Osteocyte (in vitro differentiated cells): ENCODE measurements at places on chromosomes 1 and 21. TPM values are rescaled to one million over a fixed set of nuclear protein-coding genes. Genes with fewer than 3 reads are reported as not detected.

Gene SZT2
- 51.8 and 63.6 TPM in 2 replicates for total RNA-seq

GRCh38 chr1:15214527-15214926 lies 32.5 kb upstream of the FHAD1 start:
- DNase-seq, result no peak

Gene SIM2
- 0.86 and 1.5 TPM in 2 replicates for total RNA-seq

- DNase-seq, result no peak
Measured at GRCh38 chr1:150066838-150067183, 765 bp upstream of the VPS45 start.

GRCh38 chr1:160767395-160768294 lies 28.3 kb upstream of the LY9 start:
- DNase-seq, result no peak

GRCh38 chr1:9878404-9878803 lies 31.7 kb downstream of the CTNNBIP1 start:
- DNase-seq, result no peak

Gene TLR5
- not detected in 2 replicates for total RNA-seq

Gene SELL
- not detected in 2 replicates for total RNA-seq

DNA sequence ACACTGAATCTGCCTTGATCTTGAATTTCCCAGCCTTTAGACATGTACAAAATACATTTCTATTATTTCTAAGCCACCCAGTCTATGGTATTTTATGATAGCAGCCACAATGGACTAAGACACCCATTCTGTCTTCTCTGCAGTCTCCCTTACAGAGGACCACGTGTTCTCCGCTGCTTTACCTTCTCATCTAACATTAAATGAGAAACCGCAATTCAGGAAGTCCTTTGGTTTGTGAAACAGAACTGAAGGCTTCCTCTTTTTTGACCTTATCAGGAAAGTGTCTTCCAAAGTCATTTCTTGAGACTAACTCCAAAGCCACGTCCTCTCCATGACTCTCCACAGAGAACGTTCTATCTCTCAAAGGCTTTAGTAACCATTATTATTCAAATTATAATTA lies 560.1 kb downstream of the OMA1 start:
- no peak for DNase-seq

DNA sequence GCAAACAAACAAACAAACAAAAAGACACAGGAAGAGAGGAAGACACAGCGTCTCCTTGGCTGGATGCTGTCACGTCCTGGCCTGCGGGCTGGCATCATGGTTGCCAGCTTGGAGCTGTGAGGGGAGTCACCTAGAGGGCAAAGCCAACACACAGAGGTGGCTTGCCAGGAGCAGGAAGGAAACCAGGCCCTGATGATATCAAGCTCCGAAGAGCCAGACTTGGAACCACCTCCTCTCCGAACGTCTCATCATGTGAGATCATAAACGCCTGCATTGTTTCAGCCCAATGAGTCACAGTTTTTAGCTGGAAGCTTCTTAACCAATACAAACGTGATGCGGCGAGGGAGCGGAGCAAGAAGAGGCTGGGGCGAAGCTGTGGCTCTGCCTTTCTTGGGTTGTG lies 8.7 kb downstream of the PLA2G2D start:
- DNase-seq, result no peak

Gene KCNN3
- 0.16 and 0.29 TPM in 2 replicates for total RNA-seq

- no peak for DNase-seq
Measured at GRCh38 chr1:37734629-37735591, 30.0 kb downstream of the EPHA10 start.

DNA sequence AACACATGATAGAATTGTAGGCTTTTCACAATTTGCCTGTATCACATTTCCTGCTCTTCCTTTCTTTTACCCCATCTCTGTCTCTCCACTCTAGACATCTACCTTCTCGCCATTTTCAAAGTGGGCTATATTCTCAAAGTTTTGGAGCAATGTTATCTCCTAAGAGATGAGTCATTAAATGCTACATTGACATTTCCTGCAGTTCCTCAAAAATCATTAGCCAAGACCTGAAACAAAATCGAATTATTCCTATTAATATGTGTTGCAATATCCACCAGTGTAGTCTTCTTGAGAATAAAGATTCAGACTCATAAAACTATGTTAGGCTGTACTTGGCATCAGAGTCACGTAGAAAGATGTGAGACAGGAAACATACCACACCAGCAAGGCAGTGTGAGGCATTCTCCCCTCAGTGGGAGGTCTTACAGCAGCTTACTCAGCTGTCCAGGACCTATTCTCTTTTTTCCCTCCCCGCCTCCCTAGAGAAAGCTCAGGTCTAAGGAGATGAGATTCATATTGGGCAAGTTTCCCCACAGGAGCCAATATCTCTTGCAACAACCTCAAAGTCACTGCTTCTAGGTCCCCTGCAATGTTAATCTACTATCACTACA lies 38.8 kb downstream of the FRRS1 start:
- DNase-seq, result no peak

DNA sequence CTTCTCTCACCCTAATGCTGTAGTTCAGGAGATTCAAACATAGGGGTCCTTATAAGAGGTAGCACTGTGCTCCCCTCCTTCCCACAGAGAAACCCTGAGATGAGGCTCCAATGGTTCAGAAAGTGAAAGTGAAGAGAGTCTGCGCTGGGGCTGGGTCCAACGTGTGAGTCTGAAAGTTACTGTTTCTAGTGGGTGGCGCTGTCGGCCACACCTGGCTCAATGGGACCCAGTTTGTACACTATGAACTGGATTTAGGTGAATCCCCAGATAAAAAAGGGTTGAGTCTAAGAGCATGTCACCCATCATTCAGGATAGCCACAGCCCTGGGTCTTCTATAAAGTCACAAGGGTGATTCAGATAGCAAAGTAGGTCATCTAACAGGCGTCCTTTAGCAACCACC lies 2.8 kb downstream of the SMCP start:
- no peak for DNase-seq

DNA sequence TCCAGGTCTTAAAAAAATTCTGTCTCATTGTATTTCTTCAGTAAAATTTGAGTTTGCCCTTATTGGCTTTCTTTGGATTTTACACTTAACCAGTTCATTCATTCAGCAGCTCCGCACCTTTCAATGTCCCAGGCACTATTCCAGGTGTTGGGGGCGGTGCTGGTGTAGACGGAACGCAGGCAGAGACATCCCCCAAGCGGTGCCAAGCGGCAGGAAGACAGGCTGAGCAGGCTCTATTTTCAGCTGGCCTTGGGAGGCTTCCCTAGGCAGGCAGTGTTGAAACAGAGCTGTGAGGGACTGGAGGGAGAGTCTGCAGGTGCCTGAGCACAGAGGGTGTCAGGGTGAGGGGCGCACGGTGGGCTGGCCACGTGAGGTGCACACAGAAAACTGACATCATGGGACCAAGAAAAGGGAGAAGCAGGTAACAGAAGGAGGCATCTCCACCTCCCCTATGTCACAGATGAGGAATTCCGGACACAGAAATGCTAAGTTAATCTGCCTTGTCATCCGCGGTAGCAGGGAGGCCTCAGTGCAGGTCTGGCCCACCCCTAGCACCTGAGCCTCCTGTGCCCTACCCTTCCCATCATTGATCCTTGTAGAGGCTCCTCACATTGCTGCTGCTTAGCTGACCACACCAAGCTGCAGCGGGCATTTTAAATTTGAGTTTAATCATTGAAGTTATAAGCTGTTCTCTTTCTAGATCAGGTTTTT lies 40.8 kb downstream of the SLC37A1 start:
- no peak for DNase-seq

GRCh38 chr1:151594143-151594625 lies 17.7 kb upstream of the SNX27 start:
- DNase-seq, result no peak

DNA sequence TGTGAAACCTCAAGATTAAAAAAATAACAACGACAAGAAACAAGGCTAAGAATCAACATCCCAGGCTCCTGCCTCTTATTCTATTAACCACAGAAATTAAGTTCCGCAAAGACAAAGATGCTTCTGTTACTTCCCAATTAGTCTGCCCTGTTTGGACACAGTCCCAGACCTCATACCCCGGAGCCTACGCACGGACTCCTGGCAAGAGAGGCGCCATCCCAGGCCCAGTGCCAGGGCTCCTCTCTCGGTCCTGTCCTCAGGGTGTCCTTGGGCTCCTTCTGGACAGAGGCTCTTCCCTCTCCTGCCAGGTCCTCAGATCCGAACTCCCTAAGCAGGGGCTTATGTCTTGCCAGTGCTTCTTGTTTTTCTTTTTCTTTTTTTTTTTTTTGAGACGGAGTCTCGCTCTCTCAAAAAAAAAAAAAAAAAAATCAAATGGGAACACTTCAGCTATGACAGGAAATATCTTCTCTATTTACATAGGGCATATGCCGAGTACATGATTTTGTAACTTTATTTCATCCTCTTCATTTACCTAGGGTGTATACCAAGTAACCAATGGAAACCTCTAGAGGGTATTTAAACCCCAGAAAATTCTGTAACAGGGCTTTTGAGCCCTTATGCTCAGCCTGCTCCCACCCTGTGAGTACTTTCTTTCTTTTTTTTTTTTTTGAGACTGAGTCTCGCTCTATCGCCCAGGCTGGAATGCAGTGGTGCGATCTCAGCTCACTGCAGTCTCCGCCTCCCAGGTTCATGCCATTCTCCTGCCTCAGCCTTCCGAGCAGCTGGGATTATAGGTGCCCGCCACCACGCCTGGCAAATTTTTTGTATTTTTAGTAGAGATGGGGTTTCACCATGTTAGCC lies 11.7 kb upstream of the ENO1 start:
- peak; percentile 88 for DNase-seq

GRCh38 chr1:38898653-38899230 lies 17.4 kb upstream of the GJA9 start:
- DNase-seq, result no peak

- DNase-seq, result no peak
Measured at GRCh38 chr21:36347962-36348328, 27.9 kb downstream of the MORC3 start.

DNA sequence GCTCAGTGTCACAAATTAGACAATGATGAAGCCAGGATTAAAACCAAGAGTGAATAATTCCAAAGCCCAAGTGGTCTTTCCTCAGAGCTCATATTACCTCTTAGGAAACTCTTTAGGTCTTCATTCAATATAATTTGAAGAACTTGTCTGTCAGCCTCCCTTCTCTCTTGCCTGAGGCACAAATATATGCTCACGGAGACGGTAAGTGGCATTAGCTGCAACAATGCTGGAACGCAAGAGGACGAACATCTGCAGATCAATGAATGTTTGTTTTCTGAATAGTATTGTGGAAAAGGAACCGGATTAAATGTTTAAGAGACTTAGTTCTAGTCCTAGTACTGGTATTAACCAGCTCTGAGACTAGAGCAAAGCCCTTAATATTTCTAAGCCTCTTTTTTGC lies 39.7 kb upstream of the LYST start:
- DNase-seq, result no peak

Gene KAZN
- total RNA-seq, result 43.3 and 47.1 TPM in 2 replicates

Gene RBP7
- not detected in 2 replicates for total RNA-seq

GRCh38 chr1:85297855-85298629 lies 21.6 kb upstream of the BCL10 start:
- DNase-seq, result no peak

Gene CD53
- total RNA-seq, result not detected in 2 replicates

DNA sequence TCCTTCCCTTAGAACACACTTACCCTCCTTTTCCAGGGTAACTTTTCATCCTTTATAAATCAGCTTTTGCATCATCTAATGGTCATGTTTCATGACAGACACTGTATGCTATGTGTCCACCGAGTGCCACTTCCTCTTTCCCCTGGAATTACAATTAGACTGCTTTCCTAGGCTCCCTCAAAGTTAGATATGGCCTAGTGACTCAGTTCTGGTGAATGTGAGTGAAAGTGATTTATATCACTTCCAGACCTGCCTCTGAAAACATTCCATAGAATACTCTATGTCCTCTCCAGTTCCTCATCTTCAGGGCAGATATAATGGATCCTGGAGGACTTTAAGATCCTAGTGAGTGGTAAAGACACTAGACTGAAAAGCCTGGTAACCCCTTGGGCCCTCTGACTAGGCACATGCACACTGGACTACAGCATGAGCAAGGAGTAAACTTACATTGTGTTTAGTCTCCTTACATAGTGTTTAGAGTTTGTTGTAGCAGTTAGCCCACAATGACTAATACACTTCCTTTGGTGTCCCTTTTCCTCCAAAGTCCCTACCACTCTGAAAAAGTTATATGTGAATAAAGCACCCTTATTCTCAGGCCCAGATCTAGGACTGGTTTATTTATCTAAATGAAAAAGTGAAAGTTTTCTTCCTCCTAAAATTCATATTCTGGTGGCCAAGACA lies 59.3 kb downstream of the GPR88 start:
- no peak for DNase-seq

Gene ACTL8
- total RNA-seq, result not detected in 2 replicates

GRCh38 chr1:166972193-166972592 lies 3.1 kb downstream of the ILDR2 start:
- no peak for DNase-seq

GRCh38 chr1:158180741-158181576 lies at the start of gene CD1D:
Gene CD1D, plus strand, starts transcription at chr1:158180895. Its CDS starts 207 bp downstream, at chr1:158181102.
- DNase-seq, result no peak

Gene LRRN2
- total RNA-seq, result not detected in 2 replicates

DNA sequence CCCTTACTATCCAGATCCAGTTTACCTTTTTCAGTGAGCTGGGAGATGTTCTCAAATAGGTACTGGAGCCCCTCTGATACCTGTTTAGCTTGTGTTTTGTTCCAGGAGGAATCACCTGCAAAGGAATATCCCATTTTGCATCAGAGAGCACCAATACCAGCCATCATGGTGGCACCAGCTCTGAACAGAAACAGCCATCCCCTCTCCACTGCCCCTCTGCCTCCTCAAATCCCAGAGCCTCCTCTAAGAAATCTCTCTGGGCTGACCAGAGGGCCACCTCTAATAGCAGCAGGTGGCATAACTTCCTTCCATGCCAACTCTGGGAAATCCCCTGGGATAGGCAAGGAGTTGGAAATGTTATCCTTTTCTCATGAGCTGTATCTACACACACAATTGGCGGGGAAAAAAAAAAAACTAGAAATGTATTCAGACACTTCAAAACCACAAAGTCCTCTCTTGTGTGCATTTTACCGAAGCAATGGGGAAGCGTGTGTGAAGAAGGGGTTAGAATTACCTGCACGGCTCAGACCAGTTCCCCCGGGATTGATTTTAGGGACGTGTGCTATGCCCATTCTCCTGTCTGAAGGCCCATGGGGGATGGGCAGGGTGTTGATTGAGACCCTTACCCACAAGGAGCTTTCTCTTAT lies 2.4 kb downstream of the PGLYRP4 start:
- peak; percentile 56 for DNase-seq

Gene PEX14
- 22.2 and 23.8 TPM in 2 replicates for total RNA-seq
